AML-193 (cell line): ENCODE measurements at places on chromosomes 2 and 18.

DNA sequence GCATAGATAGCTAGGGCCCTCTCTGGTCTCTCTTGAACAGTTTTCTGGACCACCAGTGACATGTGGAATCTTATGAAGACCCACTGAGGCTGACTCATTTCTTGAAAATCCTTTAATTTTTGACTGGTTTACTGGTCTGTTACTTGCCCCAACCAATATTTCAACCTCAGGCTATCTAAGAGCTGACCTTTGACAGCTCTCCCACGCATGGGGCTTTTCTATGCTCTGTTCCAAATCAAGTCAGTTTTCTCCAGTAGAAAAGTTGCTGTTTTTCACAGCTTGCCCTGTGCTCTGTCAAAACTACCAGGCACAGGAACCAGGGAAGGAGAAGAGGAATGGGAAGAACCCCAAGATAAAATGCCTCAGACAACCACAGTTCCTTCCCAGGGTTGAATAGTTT lies 46.0 kb upstream of the MTIF2 start:
- DNase-seq: no peak

DNA sequence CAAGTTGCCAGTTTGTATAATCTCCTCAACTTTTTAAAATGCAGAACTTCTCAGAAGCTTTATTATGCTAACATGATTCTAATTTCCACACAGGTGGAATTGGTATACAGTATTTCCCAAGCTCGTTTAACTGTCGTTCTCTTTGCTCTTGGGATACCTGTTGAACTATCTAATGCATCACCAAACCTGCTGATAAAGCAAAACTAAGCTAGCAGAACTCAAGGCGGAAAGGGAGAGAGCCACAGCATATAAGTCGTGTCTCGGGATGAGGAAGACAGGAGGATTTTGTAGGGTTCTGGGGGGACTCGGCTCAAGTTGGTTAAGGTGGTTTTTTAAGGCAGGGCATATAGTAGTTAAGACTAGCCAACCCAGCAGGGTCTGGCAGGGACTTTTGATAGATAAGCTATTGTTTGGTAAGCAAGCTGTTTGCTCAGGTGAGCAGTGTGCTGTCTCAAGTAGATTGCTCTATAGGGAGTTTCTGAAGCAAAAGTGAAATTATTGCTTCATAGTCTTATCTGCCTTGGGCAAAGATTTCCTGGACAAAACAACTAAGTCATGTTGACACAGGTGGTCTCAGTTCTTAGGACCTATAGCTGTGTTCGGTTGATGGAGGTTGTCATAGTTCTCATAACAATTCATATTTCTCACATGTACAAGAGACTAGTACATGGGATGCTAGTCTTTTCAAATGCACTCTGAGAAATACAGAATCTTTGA lies 28.2 kb upstream of the CHRNA1 start:
- DNase-seq: no peak

DNA sequence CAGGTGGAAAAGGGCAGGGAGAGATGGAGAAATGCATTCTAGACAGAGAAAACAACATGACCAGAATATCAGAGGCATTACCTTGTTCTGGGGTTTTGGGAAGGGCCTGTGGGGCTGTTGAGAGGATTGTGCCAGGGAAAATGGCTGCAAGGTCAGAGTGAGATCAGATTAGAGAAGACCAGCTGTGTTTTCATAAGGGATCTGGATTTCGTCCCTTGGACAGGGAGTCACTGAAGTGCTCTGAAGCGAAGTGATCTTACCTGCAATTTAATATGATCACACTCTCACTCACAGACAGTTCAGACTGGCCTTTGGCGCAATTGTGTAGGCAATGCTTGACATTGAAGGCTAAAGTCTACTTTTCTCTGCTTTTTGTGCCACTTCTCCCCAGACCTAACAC lies 20.3 kb upstream of the REG3G start:
- DNase-seq: no peak

DNA sequence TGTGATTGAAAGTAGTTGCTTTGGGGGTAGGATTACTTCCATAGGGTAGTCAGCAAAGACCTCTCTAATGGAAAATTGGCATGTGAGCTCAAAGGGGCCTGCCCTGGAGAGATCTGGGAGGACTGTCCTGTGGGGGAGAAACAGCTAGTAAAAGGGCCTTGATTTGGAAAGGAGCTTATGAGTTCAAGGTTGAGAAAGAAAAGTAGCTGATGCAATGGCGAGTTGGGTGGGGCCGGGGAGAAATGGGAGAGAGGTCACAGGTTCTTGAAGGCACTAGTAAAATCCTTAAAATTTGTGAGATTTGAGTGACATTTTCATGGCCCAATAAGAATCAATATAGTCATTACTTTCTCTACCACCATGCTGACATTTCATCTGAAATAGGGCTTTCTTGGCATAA lies 82.0 kb upstream of the CCDC195 start:
- no peak for DNase-seq

DNA sequence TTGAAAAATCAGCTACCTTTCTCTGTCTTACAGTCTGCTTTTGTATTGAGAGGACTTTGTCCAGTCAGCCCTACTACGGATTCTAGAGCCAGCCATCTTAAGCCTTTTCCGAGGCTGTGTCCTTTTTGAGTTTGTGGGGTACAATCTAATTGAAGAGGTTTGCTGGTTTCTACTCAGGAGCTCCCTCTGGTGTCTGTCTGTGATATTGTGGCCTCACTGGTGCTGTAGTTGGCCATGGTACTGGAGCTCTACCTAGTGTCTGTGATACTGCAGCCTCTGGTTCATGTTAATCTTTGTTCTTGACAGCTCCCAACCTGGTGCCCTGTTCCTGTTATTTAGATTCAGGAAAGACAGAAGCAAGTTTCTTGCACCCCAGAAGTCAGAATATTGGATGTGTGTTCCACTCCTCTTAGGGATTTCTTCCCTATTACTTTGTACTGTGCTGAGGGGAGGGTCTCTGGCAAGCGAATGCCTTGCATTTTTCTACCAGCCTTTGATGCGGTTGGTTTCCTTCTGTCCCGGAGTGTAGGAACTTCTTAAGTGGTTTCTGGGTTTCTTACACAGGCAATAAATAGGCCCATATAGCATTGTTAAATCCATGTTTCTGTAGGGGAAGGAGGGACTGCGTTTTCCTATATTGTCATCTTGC lies 78.5 kb downstream of the ACSL3 start:
- peak; percentile 62 for DNase-seq

GRCh38 chr2:217922101-217923006 lies 80.4 kb downstream of the TNS1 start:
- DNase-seq: no peak

DNA sequence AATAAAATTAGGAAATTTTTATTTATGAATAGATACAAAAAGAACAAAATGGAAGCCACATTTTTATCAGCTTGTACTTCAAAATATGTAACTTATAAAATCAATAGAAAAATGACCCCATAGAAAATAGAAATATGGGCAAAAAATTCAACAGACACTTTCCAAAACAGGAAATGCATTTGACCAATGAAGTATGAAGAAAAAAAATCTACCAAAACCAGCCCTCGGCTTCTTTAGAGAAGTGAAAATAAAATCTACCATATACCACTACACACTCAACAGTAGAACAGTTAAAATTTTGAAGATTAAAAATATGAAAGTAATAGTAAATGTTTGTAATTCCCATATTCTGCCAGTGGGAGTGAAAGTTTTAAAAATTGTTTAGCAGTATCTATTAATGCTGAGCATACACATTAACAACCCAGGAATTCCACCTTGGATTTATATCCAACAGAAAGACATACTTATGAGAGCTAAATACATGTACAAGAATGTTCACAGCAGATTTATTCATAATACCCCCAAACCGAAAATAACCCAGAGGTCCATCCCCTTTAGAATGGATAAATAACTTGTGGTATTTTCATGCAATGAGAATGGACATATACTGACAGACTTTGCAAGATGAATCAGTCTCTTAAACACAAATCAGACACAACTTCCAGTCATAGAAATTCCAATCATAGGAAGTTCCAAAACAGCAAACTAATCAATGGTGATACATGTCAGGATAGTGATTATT lies 318.0 kb downstream of the FIGN start:
- no peak for DNase-seq

DNA sequence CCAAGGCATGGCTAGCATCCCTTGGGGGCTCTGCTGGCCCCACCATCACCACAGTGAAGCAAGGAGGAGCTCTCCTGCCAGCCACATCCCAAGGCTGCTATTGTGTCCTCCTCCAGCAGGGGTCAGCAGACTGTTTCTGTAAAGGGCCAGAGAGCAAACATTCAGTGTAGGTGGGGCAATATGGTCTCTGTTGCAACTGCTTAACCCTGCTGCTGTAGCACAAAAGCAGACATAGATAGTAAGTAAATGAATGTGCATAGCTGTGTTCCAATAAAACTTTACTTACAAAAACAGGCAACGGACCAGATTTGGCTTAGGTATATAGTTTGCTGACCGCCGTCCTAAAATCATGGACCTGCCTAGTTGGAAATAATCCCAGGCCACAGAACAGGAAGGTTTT lies 36.4 kb upstream of the ZBTB7C start:
- DNase-seq: peak; percentile 86

- DNase-seq: no peak
Observed at GRCh38 chr2:152431370-152432098, 96.6 kb downstream of the FMNL2 start.

GRCh38 chr2:217864963-217865772 lies 137.6 kb downstream of the TNS1 start:
- DNase-seq: no peak

DNA sequence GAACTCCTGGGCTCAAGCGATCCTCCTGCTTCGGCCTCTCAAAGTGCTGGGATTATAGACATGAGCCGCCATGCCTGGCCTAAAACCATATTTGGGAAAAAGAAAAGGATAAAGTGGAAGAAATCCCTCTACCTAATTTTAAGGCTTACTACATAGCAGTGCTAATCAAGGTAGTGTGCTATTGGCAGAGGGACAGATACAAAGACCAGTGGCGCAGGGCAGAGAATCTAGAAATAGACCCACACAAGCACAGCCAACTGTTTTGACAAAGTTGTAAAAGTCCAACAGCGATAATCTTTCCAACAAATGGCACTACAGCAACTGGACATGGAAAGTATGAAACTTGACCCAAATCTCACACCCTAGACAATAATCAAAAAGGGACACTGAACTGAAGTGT lies 138.4 kb downstream of the TFCP2L1 start:
- DNase-seq: no peak

DNA sequence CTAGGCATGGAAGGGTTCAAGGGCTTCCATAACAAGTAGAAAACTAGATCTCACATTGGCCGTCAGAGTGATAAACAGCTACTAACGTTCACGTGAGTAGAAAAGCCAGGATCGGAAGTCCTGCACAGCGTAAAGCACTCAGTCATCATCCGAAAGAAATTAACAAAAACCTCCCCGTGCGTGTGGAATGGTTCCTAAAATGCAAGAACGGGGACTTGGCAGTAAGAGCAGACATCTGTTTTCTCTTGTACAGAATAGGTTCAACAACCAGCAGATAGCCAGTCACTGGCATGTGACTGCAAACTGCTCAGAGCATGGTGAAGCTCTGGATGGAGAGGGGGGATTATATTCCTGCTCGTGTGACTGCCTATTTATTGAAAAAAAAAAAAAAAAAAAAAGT lies 106.9 kb upstream of the ITGB6 start:
- no peak for DNase-seq

- DNase-seq: no peak
Observed at GRCh38 chr2:61995515-61995914, 90.0 kb downstream of the COMMD1 start.

DNA sequence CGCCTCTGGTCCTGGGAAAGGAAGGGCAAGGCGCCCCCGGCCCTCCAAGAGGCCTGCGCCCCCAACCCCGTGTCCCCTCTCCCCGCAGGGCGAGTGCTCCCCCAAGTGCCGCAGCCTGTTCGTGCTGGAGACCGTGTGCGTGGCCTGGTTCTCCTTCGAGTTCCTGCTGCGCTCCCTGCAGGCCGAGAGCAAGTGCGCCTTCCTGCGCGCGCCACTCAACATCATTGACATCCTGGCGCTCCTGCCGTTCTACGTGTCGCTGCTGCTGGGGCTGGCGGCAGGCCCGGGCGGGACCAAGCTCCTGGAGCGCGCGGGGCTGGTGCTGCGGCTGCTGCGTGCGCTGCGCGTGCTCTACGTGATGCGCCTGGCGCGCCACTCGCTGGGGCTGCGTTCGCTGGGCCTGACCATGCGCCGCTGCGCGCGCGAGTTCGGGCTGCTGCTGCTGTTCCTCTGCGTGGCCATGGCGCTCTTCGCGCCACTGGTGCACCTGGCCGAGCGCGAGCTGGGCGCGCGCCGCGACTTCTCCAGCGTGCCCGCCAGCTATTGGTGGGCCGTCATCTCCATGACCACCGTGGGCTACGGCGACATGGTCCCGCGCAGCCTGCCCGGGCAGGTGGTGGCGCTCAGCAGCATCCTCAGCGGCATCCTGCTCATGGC lies 52.4 kb downstream of the SLC66A2 start:
- DNase-seq: no peak

DNA sequence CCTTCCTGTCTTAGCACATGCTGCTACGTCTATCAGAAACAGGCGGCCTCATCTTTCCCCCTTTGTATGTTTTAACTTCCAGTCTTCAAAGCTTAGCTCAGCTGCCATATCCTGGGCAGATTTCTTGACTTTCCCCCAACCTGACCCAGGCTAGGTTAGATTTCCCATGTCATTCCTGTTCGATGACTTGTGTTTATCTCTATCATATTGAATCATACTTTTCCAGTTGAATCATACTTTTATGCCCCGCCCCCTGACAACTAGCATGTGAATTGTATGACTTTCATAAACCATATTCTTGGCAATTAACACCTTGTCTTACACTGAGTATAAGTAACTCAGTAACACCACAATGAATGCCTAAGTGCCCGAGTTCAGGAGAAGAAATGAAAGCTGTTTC lies 128.3 kb downstream of the CYRIA start:
- no peak for DNase-seq

DNA sequence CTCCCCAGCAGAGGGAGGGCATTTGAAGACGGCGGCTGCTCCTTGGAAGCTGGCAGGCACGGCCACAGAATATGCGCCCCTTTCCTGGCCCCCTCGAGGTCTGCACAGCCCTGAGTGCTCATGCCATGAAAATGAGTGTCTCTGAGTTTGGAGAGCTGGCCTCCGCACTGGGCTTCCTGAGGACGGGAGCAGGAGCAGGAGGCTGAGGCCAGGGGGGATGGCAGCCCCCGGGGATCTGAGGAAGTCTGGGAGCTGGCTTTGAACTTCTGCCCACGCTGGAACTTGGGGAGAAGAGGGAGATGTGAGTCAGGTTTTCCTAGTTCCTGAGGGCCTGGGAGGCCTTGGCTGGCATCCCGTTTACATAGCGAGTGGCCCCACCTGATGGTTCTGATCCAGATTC lies 47.0 kb downstream of the RRM2 start:
- no peak for DNase-seq

DNA sequence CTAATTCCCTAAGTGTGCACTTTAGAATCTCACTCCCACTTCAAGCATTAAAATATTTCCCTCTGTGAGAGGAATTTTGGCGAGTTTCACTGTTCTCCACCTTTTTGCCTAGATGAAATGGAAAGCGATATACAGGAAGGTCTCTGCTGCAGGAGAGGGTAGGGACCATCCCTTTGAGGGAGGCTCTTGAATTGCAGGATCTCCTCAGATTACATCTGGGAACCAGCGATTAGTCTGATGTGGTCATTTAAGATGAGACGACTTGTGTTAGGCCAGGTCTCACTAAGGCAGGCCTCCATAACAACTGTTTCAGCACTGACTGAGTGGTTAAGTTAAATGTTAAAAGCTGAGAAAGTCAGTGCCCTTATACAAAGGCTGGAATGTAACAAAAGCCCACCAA lies 74.6 kb downstream of the ARL6IP6 start:
- DNase-seq: no peak
